ENCODE measurements at places on chromosomes 12 and 14. TPM values are rescaled to one million over a fixed set of nuclear protein-coding genes. Genes with fewer than 3 reads are reported as not detected.

GRCh38 chr12:80498059-80498728 is 54.2 kb downstream of the PTPRQ start:
- no peak for DNase-seq

GRCh38 chr14:58662759-58663158 is 25.0 kb downstream of the DACT1 start:
- no peak for DNase-seq

The KITLG gene
- total RNA-seq = 64.6 TPM

- no peak for DNase-seq
Measured at GRCh38 chr12:4293966-4294505, 20.5 kb downstream of the CCND2 start.

- DNase-seq = no peak
Measured at GRCh38 chr12:104698871-104699270, 242.1 kb downstream of the CHST11 start.

The NYNRIN gene
- 8.2 TPM for total RNA-seq

Data from fibroblast of lung (primary cell).